ENCODE measurements at places on chromosomes 1 and 21.
A peak's percentile ranks its signal among the peaks of the same experiment; 100 is the strongest.

DNA sequence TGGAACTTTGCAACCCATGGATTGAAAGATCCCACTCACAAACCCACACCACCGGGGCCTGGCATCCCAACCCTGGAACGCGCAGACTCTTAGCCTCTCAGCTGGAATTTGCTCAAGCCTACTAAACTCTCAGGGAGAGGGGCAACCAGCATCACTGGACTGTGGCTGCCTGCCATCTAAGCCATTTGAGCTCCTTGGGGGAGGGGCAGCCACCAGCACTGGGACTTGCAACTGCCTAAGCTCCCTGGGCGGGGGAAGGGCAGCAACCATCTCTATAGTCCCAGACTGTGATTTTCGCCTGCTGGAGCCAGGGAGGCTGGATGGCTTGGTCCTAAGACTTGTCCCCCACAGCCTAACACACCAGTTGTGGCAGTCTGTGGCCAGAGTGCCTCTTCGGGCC, 122.3 kb downstream of the SNX7 start:
- DNase-seq: no peak

GRCh38 chr1:241462391-241462790, 57.2 kb downstream of the FH start:
- no peak for DNase-seq

DNA sequence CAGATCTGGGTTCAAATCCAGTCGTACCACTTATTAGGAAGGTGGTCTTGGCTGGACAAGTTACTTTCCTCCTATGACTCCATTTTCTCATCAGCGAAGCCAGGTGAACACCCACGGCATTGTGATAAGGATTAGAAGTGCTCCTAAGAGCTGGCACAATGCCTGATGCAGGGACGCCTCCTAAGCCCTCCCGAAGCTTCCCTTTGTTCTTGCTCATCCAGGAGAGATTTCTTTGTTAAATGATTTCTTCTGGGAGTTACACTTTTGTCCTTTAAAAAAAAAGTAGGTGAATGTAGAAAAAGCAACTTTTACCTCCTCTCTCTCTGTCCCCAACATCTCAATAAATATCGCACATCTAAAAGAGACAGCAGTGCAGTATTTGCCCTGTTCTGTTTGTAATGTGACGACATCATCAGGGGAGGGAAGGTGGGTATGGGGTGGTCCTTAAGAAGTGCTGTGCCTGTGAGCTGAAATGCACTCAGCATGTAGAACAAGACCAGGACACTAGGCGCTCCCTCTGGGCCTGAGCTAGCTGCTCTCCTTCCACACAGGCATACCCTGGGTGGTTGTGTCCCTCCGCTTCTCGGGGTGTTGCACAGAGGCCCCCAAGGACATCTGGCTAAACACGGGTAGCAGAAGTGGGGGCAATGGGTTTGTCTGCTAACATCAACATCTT, 43.9 kb downstream of the SUSD4 start:
- no peak for DNase-seq

GRCh38 chr1:194658090-194658439, 1471.7 kb upstream of the B3GALT2 start:
- DNase-seq: no peak

GRCh38 chr21:45416620-45417019, 11.7 kb downstream of the COL18A1 start:
- DNase-seq: no peak

DNA sequence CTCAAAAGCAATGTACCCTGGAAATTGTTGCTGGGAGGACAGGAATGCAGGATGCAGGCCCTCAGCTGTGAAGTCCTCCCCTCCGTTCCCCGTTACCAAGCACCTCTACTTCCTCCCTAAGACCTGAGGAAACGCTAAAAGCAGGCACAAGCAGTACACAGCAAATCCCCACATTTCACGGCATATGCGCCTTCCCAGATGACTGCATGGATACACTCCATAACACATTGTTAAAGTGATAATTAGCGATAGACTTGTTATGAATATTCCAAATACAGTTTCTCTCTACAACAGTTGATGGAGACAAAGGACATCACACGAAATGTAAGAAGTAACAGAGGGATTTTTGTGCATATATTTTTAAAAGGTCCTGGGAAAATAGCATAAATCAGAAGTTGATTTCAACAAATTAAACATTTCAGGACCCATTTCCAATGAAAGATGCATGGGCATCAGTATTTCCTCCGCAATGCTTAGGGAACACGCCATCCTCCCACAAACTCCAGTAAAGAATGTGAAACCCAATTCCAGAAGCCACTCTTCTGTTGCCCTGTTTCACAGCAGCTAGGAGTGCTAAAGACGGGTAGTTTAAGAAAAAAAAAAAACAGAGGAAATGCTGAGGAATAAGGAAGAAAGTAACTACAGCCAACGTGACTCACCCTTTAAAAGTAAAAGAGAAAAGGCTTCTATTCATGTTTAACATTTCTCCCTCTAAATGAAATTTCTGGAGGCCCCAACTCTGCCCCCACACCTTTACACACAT, 75.5 kb downstream of the HIVEP3 start:
- peak; percentile 13 for DNase-seq

DNA sequence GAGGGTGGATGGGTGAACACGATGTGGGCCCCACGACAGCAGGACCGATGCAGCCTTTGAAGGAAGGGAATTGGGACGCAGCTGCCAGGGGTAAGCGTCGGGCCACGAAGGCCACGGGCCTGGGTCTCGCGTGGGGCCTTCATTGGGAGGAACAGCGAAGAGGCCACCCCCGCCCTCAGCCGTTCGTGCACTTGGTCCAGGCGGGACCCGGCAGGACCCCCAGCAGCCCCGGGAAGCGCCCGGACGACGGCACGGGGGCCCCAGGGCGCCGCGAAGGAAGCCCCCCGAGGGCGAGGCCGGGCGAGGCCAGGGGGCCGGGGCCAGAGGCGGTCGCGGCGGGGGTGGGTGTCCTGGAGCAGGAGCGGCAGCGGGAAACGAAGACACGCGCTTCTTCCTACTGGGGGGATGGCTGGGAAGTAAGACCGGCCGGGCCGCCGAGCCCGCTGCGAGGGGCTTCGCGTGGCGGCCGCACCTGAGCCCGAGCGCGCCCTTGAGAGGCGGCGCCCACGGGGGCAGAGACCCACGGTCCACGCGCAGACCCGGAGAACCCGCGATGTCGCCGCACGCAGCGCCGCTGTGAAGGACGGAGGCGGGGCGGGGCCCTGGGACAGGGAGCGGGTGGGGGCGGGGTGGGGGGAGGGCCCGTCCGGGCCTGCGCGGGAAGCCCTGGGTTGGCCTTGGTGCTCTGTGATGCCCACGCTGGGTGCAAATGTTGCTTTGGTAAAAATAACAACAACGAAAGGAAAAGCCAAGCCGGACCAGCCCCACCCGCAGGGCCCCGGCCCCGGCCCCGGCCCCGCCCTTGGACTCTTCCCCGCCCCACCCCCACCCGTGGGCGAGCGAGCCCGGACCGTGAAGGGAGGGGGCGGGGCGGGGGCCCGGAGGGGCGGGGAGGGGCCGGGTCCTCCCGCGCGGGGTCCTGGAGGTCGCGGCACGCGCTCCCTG, 56.0 kb upstream of the ADARB1 start:
- no peak for DNase-seq

- DNase-seq: no peak
Observed at GRCh38 chr1:245772325-245772724, 617.5 kb downstream of the KIF26B start.

- DNase-seq: no peak
Observed at GRCh38 chr21:45356251-45356650, 48.7 kb upstream of the COL18A1 start.

GRCh38 chr1:41149570-41149969, 92.5 kb downstream of the SCMH1 start:
- DNase-seq: no peak

DNA sequence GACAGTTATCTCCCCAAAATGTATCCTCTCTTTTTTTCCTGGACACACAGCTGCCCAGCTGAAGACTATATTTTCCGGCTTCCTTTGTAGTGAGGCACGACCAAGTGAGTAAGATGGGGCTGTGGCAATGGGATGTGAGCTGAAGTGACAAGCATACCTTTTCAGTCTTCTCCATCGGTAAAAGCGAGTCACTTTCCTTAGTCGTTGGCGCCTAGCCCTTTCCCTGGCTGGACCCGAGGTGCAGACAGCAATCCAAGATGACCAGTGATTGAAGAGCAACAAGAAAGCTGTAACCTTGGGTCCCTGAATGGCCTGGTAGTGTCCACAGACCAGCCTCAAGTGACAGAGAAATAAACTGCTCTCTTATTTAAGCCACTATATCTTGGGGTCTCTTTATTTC, 155.2 kb downstream of the NR5A2 start:
- no peak for DNase-seq

GRCh38 chr1:98849969-98850636, 154.6 kb downstream of the PLPPR5 start:
- DNase-seq: no peak

DNA sequence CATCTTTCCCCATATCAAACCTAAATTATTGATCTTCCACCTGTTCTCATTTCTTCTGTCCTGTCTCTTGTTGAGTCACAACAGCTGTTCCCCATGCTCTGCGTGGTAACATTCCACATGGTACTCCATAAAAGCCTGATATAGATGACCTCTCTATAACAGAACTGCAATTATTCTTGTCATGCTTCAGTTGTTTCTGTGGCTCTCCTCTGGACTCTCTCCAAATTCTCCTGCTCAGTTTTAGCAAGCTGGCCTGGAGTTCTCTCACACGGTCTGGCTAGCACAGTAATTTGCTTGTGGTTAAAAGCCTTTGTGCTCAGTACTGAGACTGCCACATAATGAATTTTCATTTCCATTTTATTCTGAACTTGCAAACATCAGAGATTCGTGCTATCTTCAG, 10.6 kb upstream of the LRRC39 start:
- peak; percentile 52 for DNase-seq

DNA sequence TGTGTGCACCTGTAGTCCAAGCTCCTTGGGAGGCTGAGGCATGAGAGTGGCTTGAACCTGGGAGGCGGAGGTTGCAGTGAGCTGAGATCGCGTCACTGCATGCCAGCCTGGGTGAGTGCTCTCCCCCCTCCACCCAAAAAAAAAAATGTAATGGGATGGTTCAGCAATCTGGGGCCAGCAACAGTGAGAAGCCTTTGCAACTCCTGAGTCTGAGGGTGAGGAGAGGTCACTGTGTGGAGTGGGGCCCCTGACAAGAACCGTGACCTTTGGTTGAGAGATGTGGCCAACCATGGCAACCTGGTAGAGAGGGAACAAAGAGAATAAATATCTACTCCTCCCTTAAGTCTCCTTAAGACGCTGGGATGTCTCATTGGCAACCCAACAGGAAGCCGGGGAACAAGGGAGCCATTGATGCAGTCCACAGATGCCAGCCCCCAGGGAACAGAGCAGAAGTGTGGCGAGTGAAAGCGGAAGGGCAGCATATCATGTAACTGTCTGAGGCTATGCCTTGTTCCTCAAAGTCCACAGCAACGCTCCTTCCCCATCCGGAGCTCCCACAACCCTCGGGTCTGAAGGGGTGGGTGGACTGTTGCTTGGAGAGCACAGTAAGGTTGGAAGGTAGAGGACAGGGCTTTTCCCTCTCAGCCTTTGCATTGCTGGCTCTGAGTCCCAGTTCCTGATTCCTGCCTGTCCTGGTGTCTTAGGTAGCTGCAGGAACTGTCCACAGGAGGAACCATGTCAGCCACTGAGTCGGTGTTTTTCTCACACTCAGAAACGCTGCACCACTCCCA, 8.3 kb downstream of the TRNP1 start:
- DNase-seq: peak; percentile 49

- DNase-seq: no peak
Observed at GRCh38 chr21:36076878-36077655, 7.2 kb downstream of the CBR1 start.

- DNase-seq: no peak
Observed at GRCh38 chr1:207999972-208000371, 89.0 kb upstream of the CD34 start.

GRCh38 chr21:15247613-15248012, 182.8 kb upstream of the NRIP1 start:
- no peak for DNase-seq

GRCh38 chr1:179168536-179168935, 60.9 kb downstream of the ABL2 start:
- DNase-seq: no peak

GRCh38 chr1:151972542-151973248, 21.0 kb downstream of the S100A10 start:
- no peak for DNase-seq

DNA sequence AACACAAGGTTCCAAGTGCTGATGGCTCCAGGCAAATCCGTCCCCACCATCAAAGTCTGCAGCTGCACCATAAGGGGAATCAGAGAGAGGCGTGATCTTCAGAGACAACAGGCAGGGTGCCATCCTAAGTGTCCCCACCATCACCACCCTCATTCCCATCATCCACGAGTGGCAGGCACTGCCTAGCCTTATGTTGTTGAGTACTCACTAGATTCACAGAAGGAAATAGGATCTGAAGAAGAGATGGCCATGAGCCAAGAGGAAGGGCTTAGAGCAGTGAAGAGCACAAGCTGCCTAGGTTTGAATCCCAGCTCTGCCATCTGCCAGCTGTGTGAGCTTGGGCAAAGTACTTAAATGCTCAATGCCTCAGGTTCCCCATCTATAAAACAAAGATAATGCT, 207.3 kb upstream of the CSF3R start:
- no peak for DNase-seq

Data from C1 segment of cervical spinal cord (tissue), 14 donors.